ENCODE measurements at places on chromosomes 6 and 20.

- no peak for DNase-seq
Observed at GRCh38 chr20:62677678-62678077, 31.0 kb upstream of the NTSR1 start.

- no peak for DNase-seq
Observed at GRCh38 chr6:52115891-52116604, 28.6 kb upstream of the PKHD1 start.

GRCh38 chr6:32796848-32797776 is 19.7 kb downstream of the HLA-DOB start:
- peak; percentile 68 for DNase-seq

DNA sequence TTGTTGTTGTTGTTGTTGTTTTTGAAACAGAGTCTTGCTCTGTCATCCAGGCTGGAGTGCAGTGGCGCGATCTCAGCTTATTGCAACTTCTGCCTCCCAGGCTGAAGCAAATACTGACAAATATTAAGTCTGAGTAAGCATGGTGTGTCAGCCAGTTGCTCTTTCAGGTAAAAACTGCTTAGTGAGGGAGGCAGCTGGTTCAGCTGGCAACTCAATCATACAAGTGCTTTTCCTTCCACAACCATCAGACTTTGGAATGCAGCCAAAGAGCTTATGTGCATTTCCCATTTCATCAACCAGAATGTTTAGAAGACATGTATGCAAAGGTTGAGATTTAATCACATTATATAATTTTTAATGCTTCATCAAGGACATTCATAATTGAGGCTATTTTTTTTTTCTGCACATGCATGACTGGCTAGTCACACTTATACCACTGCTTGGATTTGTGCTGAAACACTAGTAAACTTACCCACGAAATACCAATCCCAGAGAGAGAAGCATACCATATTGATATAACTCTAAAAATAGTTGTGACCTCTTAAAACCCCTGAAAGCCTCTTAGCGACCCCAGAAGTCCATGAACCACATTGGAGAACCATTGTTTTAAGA is 56.0 kb downstream of the CLIC5 start:
- DNase-seq = peak; percentile 80

- DNase-seq = no peak
Observed at GRCh38 chr6:25100288-25100687, 164.5 kb upstream of the RIPOR2 start.

DNA sequence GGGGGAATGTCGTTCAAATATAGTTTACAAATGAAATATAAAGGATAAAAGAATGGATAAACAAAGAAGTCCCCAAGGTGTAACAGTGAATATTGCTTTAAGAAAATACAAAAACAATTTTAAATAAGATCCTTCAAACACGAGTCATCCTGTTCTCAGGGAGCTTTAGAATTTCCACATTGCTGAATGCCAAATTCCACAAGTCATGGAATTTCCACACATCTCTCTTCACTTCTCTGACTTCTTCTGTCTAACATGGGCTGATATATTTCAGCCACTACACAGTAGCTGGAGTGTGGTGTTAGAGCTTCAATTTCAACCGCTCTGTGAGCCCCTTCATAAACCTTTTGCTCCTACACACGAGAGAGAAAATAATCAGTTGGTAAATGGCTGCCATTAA is 28.0 kb downstream of the IL22RA2 start:
- DNase-seq = peak; percentile 61

- DNase-seq = no peak
Observed at GRCh38 chr6:152920016-152920415, 62.8 kb downstream of the FBXO5 start.

DNA sequence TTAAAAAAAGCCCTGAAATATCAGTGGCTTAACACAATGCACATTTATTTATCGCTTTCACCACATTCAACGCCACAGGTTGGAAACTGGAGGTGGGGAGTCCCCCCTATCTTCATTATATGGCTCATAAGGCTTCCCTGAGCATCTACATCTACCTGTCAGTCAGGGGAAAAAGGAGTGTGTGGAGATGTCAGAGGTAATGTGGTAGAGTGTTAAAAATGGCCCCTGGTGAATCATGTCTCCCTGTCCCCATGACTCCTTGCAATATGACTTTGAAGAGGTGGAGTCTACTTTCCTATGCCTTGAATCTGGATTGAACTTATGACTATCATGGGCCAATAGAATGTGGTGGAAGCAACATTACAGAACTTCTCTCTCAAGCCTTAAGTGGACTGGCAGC is 65.5 kb upstream of the BTBD3 start:
- DNase-seq = no peak

DNA sequence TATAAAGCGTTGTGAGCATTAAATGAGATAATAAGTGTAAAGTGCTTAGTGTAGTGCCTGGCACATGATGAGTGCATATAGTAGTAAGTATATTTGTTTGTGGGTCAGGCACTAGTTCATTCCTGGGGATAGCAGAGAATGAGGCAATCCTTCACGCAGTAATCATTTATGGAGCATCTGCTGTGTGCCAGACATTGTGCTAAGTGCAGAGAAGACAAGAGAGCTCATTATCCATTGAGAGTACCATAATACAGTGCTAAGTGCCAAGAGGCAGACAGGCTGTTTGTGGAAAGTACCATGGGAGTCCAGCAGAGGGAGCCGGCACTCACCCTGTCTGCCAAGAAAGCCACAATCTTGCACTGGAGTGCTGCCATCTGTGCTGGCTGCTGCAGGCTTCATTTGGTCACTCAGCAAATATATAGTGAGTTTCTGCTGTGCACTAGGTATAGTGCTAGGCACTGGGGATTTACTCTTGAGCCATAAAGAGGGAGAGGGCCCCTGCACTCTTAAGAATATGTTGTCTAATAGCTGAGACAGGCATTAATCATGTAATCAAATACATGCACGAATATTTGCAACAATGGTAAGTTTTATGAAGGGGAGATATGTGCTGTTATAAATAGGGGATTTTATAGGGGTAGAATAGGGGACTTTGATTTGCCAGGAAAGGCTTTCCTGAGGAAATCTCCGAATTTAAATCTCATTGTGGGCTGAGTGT is 12.9 kb upstream of the MROH8 start:
- peak; percentile 59 for DNase-seq

GRCh38 chr6:161850562-161850961 is 576.7 kb upstream of the AGPAT4 start:
- no peak for DNase-seq

DNA sequence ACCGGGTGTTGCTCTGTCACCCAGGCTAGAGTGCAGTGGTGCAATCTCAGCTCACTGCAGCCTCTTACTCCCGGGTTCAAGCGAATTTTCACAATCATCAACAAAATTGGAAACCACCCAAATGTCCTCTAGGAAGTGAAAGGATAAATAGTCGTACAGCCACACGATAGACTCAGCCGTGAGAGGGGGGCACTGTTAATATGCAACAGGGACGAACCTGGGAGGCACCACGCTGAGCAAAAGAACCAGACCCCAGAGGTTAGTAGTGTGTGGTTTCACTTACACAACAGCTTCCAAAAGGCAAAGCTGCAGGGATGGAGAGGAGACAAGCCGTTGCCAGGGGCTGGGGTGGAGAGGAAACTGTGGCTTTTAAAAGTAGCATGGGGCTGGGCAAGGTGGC is 30.1 kb upstream of the NTSR1 start:
- DNase-seq = no peak

- DNase-seq = peak; percentile 88
Observed at GRCh38 chr6:121522265-121522664, 86.8 kb downstream of the GJA1 start.

DNA sequence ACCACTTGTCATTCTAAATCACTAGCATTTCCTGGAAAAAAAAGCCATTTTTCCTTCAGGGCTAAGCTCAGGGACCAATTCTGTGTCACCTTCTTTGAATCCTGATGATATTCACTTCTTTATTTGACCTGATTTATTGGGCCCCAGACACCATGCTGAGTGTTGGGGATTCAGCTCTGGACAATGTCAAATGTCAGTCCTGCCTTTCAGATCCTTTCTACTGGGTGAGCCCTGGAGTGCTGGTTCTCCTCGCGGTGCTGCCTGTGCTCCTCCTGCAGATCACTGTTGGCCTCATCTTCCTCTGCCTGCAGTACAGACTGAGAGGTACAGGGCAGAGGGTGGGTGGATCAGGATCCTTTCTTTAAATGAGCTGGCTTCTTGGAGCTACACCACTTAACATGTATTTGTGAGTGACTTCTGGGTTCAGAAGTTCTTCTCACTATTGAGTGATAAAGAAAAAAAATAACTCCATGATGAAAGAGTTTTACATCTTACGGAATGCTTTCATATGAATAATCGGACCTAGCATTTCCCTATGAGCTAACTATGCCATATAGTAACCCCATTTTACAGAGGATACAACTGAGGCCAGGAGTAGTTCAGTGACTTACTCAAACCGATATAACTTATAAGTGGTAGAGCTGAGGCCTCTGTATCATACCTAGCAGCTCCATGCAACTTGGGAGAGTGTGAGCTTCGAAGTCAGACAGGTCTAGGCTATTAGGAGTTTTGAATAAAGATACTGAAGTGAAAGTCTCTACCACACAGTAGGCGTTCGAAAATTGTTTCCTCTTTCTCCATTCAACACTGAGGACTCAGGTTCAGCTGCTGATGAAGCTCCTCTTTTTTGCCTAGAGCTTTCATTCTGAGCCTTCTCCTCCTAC is 9.3 kb downstream of the MOG start:
- DNase-seq = no peak

- no peak for DNase-seq
Observed at GRCh38 chr20:57402206-57403125, 11.3 kb downstream of the RBM38 start.

DNA sequence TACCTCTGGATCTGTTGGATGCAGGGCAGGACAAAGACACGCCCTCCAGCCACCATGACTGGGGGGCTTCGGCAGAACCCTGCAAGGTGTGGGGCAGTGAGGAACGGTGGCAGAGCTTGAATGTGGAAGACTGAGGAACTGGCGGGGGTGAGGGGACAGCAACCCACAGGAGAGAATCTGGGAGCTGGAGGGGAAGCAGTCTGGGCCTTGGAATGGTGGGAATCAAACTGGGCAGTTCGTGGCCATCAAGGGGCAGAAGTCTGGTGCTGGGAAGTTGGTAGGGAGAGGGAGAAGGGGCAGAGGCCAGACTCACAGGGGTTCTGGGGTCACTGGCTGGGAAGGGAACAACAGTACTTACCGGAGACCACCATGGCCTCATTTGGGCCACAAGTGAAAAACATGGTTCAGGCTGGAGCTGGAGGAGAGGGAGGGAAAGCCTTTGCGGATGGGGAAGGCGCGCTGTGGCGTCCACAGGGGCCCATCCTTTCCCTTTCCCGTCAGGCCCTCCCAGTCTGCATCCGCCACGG is 635 bp downstream of the FLOT1 start:
- no peak for DNase-seq

GRCh38 chr6:125101631-125102030 is 51.9 kb upstream of the TPD52L1 start:
- no peak for DNase-seq

GRCh38 chr6:137497721-137498463 is 3.7 kb upstream of the OLIG3 start:
- no peak for DNase-seq

GRCh38 chr6:1716396-1716795 is 106.7 kb downstream of the FOXC1 start:
- DNase-seq = no peak

DNA sequence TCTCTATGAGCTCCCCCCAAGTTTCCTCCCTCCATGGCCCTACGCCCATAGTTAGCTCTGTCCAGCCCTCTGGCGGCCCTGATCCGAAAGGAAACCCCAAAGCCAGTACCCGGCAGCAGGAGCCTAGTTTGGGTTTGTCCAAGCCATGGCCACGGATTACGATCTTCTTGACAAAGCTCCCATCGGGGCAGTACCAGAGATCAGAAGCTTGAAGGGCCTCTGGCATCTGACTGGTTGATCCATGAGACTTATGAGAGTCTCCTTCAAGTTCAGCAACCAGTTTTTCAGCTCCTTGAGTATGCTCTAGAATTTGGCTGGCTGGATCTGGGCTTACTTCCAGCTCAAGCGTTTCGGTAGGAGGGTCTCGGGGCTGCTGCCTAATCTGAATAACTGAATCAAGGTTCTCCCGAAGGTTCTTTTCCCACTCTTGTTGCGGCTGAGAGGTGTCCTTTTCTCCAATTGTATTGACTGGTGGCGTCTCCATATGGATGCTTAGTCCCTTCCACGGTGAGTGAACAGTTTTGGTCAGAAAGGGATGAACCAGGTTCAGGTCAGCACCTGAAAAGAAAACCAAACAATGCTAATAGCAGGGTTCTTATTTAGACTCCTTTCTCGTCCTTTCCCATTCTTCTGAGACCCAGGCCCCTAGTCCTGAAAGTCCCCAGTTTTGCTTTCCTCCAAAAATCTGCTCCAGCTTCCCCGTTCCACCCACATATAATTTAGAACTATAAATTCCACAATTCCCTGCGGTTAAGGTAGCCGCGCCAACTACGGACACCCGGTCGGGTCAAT is 595 bp downstream of the FKBPL start:
- DNase-seq = no peak

DNA sequence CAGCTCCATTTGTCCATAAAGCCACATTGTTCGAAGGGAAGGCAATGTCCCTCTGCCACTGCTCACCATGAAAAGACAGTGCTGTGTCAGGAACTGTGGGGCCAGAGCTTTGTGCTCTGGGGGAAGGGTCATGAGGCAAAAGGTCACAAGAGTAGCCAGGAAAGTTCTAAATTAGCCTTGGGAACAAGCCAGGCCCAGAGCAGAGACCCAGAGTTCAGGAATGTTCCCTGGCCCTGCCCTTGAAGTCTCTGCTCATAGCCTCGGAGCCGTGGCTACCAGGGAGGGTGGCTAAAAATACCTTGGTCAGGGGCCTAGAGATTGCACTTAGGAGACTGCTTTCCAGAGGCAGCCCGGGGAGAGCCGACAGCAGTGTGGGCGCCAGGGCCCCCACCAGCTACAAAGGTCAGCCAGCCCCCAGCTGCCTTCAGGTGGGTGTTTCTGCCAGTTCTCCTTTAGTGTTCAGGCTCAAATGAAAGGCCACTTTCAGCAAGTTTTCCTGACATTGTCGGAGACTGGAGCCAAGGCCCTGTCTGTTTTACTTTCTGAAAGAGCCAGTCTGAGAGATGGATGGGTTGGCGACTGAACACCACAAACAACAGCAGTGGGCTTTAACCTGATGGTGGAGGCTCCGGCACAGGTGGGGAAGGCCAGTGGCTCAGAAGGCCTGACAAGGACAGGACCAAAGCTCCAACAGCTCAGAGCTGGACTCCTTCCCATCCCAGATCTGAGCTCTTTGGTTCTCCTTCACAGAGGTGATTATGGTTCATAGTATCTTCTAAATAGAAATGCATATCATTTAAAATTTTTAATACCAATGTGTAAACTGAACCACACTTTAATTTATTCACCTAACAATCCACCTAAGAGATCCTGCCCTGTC is 76.2 kb downstream of the CDH26 start:
- DNase-seq = no peak

DNA sequence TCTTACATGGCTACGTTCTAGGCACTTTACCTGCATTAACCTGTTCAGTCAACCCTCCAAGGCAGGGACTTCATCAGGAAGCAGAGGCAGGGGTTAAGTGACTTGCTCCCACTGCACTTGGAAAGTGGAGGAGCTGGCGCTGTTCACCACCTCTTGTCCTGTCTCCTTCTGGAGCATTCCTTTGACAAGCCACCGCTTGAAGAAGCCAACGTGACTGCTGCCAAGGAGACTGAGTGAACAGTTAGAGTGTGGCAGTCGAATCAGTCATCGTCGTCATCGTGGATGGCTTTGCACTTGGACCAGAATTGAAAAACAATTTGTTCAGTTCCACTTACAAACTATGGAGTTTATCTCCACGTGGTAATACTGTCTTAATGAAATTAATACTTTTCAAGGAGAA is 60.9 kb downstream of the TULP4 start:
- no peak for DNase-seq

GRCh38 chr6:91877994-91878393 is 1291.1 kb upstream of the MAP3K7 start:
- no peak for DNase-seq

All from NCI-H226 (cell line).